NCI-H2029 (cell line): ENCODE measurements at places on chromosomes 7 and 10.
A peak's percentile ranks its signal among the peaks of the same experiment; 100 is the strongest.

GRCh38 chr10:14879124-14879927 lies 660 bp downstream of the SUV39H2 start:
- no peak for DNase-seq

DNA sequence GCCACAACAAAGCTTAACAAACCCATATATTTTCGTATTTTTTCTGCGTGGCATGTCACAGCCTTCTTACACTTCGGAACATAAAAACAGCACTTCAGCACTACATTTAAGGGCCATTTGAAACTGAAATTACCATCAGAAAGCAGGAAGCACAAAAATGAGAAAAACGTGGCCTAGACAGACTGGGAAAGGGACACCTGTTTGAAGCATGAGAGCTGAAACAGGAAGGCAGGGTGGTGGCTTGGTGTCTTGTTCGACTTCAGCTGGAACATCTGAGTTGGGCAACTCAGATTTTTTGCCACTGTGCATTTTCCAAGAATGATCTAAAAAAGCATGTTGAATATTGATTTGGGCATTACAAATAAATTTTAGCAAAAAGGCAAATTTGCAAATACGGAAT lies 243.2 kb downstream of the ELMO1 start:
- DNase-seq = no peak

DNA sequence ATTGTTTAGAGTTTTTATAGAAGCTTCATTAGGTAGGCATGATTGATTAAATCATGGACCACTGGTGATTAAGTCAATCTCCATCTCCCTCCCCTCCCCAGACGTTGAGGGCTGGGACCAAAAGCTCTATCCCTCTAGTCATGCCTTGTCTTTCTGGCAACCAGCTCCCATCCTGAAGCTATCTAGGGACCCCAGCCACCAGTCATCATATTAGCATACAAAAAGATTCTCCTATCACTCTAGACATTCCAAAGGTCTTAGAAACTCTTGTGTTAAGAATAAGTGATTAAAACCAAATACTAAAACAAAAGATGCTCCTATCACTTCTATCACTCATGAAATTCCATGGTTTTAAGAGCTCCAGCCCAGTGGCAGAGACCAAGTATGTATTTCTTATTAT lies 178.2 kb downstream of the RAPGEF5 start:
- DNase-seq = no peak

GRCh38 chr7:51114501-51114900 lies 202.1 kb downstream of the COBL start:
- no peak for DNase-seq

- DNase-seq = no peak
These were observed 89.2 kb upstream of the CAPZA2 start for GRCh38 chr7:116772926-116773749.

- DNase-seq = peak; percentile 9
These were observed 578 bp downstream of the ZNF713 start for GRCh38 chr7:55887821-55888247.

- no peak for DNase-seq
These were observed 200.8 kb upstream of the PFKP start for GRCh38 chr10:2866569-2866968.

DNA sequence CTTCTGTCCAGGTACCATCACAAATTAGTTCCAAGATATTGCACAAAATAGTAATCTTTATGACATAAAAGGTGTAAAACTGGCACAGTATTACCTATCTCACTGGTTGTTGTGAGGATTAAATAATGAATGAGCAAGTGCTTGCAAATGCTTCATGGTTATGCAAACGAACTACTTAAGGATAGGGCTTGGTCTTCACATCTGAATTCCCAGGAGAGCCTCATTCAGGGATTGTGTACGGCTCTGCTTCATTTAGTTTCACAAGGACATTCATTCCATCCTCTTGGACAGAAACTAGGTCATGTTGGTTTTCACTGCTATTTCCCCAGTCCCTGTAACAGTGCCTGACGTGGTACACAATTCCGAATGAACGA lies 12.1 kb downstream of the ABCA13 start:
- no peak for DNase-seq

GRCh38 chr7:134691546-134692343 lies 45.1 kb downstream of the BPGM start:
- DNase-seq = no peak

GRCh38 chr10:3803927-3804741 lies 19.1 kb upstream of the KLF6 start:
- no peak for DNase-seq

DNA sequence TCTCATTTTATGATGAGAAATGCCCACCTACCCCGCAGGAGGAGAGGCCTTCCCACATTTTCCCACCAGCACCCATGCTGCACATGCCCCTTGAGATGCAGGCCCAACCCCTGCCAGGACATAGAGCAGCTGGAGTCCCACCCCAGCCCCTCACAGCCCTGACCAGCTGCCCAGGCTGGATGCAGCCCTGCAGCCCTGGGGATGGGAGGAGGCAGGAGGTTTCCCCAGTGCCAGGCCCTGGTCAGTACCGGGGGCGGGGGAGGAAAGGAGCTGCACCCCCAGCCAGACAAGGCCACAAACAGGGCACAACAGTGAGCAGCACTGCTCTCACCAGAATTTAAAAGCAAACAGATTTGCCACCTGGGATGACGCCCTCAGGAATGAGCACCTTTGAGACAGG lies 196.1 kb downstream of the PTPRN2 start:
- DNase-seq = no peak

DNA sequence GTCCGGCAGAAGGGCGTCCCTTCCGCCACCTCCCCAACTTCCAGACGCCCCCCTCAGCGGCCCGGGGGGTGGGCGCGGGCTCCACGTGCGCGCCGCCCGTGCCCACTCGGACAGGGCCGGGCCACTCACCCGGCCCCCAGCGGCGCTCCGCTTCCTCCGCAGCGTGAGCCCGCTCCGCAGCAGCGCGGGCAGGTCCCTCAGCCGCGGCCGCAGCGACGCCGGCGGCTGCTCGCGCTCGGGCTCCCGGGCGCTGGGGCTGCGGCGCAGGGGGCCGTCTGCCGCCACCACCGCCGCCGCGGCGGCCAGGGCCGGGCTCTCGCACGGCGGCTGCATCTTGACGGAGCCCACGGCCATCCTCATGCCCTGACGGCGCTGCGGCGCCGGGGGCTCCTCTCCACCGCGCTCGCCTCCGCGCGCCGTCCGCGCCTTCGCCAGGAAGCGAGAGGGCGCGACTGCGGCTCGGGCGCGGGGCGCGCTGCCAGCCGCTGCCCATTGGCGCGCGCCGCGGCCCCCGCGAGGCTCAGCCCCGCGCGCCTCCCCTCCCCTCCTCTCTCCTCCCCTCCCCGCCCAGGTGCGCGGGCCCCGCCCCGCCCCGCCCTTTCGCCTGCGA lies at the start of gene RAPGEF5:
Gene RAPGEF5, minus strand, starts transcription at position 454 of the 610 bp plus-strand sequence. Its CDS starts 94 bp downstream, at position 360.
- DNase-seq = peak; percentile 67

DNA sequence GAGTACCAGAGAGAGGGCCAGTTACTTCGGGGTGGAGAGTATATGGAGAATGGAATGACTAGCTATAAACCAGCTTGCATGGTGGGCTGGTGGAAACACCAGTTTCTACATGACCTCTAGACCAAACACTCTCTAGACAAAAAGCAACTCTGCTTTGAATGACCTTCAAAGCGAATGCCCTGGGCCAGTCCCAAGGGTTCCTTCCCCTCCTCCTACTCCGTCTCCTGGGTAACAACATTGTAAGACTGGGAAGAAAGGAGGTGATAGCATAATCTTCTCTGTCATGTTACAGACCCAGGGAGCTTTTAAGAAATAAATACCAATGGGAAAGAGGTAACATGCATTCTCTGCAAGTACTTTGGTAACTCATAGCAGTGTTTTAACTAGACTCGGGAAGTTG lies 7.4 kb downstream of the HK1 start:
- DNase-seq = no peak

- no peak for DNase-seq
These were observed 29.1 kb upstream of the LBX1 start for GRCh38 chr10:101258179-101258885.

- no peak for DNase-seq
These were observed 224.3 kb downstream of the SFMBT2 start for GRCh38 chr10:7186387-7187018.

DNA sequence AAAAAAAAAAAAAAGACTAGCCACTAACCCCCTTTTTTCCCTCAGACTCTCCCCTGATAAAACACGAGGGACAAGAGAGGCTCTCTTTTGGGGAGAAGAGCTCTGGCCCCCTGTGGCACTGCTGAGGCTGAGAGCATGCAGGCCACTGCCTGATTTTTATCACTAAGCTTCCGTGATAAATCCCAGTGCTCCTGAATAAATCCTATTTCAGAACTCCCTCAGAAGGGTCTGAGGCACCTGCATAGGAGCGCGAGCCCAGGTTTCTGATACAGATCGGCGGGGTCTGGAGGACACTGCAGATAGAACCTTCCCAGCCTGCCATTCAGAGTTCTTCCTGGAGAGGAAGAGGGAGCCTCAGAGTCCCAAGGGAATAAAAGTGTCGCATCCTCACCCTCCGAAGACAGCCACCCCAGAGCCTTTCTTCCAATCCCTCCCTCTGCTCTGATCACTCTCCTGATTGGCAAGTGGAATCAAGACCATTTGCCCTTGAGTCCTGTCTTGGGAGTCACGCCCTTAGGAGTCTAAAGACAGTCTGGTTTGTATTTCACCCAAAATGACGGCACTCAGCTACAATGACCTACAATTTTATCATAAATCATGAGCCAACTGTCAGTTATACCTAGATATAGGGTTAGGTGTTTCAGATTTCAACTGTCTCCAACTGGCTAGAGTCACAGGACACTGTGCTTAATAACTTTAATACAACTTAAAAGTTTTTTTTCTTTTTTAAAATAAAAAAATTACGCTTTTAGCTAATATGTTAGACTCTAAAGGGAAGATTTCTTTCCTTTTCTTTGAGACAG lies 153.5 kb downstream of the RNF216 start:
- DNase-seq = no peak

DNA sequence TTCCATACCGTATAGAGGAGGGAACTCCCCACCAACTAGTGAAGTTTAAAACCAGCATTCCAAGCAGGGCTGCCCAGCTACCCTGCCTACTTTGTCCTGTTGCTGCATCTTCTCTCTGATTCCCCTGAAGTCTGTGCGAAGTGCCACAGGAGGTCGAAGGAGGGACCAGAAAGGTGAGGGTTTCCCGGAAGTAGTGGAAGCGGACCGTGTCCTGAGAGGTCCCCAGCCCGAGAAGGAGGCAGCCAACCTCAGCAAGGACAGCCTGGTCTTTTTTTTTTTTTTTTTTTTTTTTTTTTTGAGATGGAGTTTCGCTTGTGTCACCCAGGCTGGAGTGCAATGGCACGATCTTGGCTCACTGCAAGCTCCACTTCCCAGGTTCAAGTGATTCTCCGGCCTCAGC lies 671.9 kb upstream of the GALNT17 start:
- DNase-seq = no peak

GRCh38 chr7:3092468-3092867 lies 48.8 kb upstream of the CARD11 start:
- DNase-seq = no peak

- no peak for DNase-seq
These were observed 12.3 kb downstream of the KLF14 start for GRCh38 chr7:130721486-130722277.
